ENCODE measurements at places on chromosomes 1 and 21.
A peak's percentile ranks its signal among the peaks of the same experiment; 100 is the strongest.

- DNase-seq = no peak
Observed at GRCh38 chr1:198047913-198048312, 108.9 kb upstream of the NEK7 start.

GRCh38 chr1:81670286-81670685 lies 130.4 kb upstream of the ADGRL2 start:
- peak; percentile 56 for DNase-seq

DNA sequence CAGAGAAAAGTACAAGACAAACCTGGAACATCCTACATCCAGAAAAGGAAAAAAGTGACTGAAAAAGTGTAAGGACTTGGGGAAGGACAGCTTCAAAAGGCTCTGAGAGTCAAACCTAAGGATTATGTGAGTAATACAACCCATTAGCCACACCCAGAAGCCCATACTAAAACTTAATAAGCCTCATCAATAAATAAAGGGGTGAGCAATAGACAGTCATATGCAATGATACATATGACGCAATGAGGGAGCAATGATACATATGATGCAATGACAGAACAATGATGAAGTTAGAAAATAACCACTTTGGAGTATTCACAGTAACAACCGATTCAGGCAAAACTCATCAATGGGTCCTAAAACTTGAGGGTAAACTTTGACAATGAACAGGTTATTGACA lies 50.1 kb downstream of the BRWD1 start:
- DNase-seq = no peak

DNA sequence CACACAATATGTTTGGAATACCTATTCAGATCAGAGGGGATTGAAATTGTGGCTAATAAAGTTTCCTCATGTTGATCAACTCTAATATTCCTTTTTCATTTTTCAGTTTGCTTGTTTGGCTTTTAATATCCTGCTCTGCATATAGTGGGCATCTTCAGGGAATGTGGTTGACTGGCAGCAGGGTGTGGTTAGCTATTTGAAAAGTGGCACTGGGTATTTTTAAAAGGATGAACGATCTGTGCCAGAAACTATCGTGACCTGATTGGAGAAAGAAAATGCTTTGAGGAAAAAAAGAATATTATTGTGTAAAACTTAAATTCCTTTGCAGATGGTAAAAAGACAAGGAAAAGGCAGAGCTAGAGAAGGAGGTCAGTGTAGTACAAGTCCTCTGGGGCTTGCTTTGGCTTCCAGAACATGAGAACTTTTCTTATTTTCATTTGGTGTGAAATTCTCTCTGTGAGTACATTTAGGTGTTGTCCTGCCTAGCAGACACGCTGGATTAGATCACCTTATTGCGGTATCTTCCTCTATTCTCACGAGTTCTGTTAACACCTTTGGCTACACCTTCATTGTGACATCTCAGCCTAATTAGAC lies 329.7 kb upstream of the SNX7 start:
- no peak for DNase-seq

DNA sequence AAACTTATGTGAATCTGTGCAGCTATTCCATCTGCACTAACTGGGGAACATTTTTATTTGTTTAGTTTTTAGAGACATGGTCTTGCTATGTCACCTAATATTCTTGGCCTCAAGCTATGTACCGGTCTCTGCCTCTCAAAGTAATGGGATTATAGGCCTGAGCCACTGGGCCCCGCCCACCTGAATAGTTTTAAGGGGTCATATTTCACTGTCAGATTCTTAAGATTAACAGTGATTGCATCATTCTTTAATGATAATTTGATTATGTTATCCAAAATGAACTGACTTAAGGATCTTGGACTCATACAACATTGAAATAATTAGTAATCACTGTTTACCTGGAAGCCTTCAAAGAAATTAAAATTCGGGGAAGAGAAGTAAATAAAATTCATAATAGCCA lies 12.6 kb upstream of the KLF18 start:
- DNase-seq = no peak

- DNase-seq = no peak
Observed at GRCh38 chr1:41622859-41623732, 138.6 kb upstream of the EDN2 start.

DNA sequence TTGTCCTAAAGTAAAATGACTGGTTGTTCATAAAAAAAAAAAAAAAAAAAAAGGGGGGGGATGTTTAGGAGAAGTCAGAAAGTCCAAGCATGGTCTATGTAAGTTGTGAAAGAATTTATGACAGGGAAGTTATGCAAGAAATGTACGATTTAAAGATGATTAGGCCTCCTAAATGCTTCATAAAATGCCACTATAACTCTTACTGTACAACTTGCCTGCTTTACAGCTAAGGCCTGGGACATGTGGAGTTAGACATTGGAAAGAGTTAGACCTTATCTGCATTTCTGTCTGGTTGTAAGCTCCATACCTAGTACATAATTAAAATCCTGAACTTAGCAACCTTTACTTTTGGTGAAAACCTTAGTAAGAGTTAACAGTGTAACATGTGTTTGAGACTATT lies 150.0 kb downstream of the TPR start:
- DNase-seq = no peak

DNA sequence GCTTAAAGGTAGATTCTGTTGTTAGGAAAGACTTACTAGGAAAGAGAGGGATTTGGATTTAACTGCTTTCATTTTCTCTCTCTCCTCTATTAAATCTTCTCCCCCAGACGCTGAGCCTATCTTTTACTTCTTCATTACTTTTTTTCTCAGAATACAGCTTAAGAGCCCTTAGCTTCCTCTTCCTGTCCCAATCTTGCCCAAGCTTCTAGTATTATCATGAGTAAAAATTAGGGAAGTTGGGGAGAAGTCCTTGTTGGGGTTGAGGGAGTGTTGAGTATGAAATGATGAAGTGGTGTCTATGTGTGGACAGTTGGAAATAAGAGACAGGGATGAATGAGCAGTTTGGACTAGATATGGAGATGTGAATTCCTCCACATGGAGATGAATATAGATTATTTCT lies 35.0 kb downstream of the ACP6 start:
- no peak for DNase-seq

DNA sequence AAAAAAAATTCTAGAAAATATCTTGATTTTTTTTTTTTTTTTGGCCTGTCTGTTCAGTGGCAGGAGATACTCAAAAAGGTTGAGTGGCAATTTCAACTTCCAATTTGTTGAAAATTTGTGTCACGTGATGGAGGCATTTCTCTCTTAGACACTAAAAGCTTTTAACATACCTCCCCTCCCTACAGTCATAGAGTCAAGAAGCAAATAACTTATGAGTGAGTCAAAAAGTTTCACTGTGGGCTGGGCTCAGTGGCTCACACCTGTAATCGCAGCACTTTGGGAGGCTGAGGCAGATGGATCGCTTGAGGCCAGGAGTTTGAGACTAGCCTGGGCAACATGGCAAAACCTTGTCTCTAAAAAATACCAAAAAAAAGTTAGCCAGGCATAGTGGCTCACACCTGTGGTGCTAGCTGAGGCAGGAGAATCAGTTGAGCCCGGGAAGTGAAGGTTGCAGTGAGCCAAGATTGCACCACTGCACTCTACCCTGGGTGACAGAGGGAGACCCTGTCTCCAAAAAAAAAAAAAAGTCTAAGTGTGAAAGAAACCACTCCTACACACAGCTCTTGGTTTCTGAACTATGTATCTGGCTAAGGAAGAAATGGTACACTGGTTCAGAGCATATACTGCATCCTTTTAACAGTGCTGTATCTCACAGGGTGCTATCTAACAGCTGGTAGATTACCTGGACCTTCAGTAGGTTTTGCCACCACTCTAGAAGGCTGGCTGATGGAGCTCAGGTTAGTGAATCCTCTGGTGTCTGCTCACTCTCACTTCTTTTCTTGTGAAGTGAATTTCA lies 11.6 kb upstream of the BSDC1 start:
- DNase-seq = no peak

GRCh38 chr21:29991624-29992023 lies 51.8 kb upstream of the GRIK1 start:
- no peak for DNase-seq

GRCh38 chr1:44566281-44567046 lies 107.8 kb downstream of the TMEM53 start:
- no peak for DNase-seq

- no peak for DNase-seq
Observed at GRCh38 chr1:32470431-32470830, 5.6 kb downstream of the ZBTB8B start.

- peak; percentile 26 for DNase-seq
Observed at GRCh38 chr1:99264201-99265021, at the start of gene PLPPR4. Gene PLPPR4 (plus strand): TSS chr1:99264492. CDS start chr1:99264594, 102 bp downstream.

- DNase-seq = no peak
Observed at GRCh38 chr1:165218731-165219130, 137.8 kb downstream of the LMX1A start.

DNA sequence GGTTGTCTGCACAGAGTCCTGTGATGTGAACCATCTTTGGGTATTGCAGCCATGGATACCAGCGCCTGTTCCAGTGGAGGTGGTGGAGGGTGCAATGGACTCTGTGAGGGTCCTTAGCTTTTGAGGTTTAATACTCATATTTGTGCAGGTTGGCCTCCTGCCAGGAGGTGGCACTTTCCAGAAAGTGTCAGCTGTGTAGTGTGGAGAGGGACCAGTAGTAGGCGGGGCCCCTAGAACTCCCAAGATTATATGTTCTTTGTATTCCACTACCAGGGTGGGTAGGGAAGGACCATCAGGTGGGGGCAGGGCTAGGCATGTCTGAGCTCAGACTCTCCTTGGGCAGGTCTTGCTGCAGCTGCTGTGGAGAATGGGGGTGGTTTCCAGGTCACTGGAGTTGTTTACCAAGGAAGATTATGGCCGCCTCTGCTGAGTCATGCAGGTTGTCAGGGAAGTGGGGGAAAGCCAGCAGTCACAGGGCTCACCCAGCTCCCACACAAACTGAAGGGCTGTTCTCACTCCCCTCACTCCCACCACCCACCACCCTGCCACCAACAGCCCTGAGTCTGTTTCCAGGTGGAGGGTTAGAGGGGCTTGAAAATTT lies 31.2 kb upstream of the ZNF678 start:
- DNase-seq = no peak

GRCh38 chr1:241475671-241476070 lies 43.9 kb downstream of the FH start:
- no peak for DNase-seq

- DNase-seq = no peak
Observed at GRCh38 chr1:64624808-64625207, 120.1 kb upstream of the RAVER2 start.

DNA sequence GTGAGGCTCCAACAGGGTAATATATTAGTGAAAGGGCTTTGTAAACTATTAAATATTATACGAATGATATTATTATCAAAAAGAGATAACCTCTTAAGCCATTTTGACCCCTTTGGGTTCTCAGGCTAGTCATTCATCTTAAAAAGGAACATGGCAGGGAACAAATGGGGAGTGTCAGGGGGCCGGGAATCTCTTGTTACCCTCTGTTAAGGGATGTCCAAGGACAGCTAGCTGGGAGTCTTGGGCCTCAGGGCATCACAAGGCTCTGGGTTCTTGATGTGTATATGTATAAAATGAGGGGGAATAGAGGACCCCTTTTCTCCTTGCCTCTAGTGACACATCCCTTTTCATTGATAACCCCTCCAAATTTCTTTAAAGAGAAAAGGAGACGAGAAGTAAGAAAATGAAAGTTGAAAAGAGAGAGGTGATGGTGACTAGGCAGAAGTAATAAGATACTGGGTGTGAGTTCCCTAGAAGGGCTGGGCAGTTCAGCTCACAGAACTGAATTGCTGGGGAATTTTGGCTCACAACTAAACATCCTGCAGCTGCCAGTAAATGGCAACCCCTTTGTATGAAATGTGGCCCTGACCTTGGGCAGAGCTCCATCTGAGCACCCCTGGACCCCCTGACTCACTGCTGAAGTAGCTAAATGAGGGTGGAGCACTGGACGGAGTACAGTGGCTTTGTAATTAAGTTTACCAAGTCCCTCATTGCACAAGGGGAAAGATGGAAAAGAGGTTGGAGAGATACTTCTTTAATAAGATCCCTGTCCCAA lies 20.0 kb upstream of the ZNF326 start:
- DNase-seq = no peak

GRCh38 chr1:94660994-94661393 lies 119.4 kb upstream of the F3 start:
- no peak for DNase-seq

- no peak for DNase-seq
Observed at GRCh38 chr1:200388791-200389190, 21.0 kb downstream of the ZNF281 start.

DNA sequence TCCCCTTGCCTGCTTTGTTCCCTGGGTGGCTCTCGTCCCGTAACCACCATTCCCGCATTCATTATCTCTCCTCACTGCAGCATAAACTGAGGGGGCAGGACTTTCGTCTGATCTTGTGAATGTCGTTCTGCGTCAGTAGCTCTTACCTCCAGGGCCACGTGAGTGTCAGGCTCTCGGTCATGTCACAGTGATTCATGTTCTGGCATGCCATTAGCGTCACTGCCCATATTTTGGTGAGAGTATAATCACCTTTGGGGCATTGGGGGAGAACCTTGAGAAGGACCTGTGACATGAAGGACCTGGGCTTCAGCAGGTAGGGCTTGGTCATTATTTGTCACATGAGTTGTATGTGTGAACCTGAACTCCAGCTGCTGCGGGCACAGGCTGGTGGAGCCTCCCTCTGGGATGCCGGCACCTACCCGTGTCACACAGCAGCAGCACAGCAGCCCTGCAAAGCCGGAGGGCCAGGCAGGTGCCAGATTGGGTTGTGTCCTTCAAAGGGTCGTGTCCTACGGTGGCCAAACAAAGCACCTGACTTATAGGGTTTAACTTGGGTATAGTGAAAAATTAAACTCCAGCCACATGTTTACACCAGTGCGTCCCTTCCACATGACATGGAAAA lies 68.5 kb downstream of the BACE2 start:
- no peak for DNase-seq

Measured in amniotic stem cell (primary cell).